ENCODE measurements at places on chromosomes 5 and 9. TPM values are rescaled to one million over a fixed set of nuclear protein-coding genes. Genes with fewer than 3 reads are reported as not detected.

NTRK2 gene
- total RNA-seq: 0.24 TPM

PCDHB16 gene
- total RNA-seq: not detected

FYB1 gene
- total RNA-seq: 72.8 TPM

CCDC152 gene
- total RNA-seq: 9.6 TPM

INSYN2B gene
- total RNA-seq: not detected

PSMB7 gene
- 147 TPM for total RNA-seq

CCDC112 gene
- total RNA-seq: 0.86 TPM

FOXD4 gene
- 0.22 TPM for total RNA-seq

ADRA1B gene
- total RNA-seq: not detected

AKNA gene
- total RNA-seq: 469 TPM
